Progenitor cell of endocrine pancreas (in vitro differentiated cells): ENCODE measurements at places on chromosomes 5 and 9.

- no peak for DNase-seq
Observed at GRCh38 chr5:135718151-135718550, 116.3 kb upstream of the SLC25A48 start.

GRCh38 chr5:1380011-1380817, 35.3 kb upstream of the CLPTM1L start:
- peak; percentile 46 for DNase-seq

DNA sequence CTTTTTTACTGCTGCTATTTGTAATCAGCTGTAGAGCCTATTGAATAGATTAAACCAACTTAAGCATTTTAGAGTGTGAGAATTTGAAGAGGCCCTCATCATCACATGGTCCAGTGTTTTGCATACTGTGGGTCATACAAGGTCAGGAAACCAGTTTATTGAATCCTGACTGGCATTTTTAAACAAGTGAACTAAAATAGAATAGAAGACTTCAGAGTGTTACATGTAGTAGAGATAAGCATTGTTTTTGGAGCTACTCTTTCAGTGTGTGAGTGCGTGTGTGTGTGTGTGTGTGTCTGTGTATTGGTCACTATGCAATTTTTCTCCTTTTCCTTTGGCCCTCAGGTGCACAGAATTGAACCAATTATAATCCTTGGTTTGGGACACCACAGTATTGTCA, 114.4 kb downstream of the SLC28A3 start:
- no peak for DNase-seq

GRCh38 chr5:96903300-96903699, 27.0 kb downstream of the ERAP2 start:
- no peak for DNase-seq

GRCh38 chr5:3943859-3944258, 348.2 kb downstream of the IRX1 start:
- no peak for DNase-seq

GRCh38 chr9:133137451-133138231, 16.6 kb upstream of the RALGDS start:
- no peak for DNase-seq

DNA sequence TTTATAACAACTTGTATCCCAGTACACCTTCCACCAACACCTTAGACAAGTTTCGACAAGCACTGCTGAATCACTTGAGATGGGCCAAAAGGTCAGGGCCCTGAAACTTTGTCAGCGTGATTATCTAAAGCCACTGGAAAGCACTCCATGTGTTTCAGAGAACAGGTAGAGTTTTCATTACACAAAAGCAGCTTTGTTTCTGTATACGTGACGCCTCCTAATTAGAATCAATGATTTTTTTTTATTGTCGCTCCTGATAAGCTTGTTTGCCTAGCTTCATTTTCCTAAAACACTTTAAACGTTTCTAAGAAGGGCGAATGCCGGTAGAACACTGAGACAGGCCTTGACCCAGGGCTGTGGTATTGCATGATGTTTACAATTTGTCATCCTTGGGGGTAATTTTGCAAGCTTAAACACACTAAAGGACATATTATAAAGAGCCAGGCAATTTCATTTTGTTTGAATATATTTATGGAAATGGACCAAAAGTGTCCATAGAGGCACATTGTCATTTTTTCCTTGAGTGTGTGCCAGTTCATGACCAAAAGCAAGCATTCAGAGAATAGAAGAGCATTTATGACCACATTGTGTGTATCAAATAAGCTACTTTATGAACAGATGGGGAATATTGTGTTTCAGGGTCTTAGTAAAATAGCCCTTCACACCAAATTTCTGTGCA, 193.6 kb downstream of the GLIS3 start:
- no peak for DNase-seq

- no peak for DNase-seq
Observed at GRCh38 chr5:81156732-81157131, 76.4 kb upstream of the CKMT2 start.

DNA sequence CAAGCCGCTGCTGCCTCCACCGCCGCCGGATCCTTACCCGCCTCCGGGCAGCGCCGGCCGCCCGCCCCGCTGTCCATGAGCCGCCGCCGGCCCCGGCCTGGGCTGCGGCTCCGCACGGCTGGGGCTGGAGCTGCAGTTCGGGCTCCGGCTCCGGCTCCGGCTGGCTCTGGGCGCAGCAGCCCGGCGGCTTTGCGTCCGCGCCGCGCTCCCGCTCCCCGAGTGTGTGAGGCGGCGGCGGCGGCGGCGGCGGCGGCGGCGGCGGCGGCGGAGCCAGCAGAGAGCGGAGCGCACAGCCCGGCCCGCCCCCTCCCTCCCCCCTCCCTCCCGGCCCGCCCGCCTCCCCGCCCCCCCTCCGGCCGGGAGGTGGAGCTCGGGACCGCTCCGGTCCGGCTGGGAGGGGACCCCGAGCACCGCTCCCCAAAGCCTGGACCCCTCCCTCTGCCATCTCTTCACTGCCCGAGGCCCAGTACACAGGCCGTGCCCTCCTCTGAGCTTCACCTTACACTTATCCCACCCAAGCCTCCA, at the start of gene PCDH1:
TSS of gene PCDH1 (minus strand) at position 225 of the 525 bp plus-strand sequence. CDS start at position 77, 148 bp downstream.
- peak; percentile 36 for DNase-seq

- DNase-seq: no peak
Observed at GRCh38 chr5:72633649-72634048, 126.4 kb upstream of the ZNF366 start.

DNA sequence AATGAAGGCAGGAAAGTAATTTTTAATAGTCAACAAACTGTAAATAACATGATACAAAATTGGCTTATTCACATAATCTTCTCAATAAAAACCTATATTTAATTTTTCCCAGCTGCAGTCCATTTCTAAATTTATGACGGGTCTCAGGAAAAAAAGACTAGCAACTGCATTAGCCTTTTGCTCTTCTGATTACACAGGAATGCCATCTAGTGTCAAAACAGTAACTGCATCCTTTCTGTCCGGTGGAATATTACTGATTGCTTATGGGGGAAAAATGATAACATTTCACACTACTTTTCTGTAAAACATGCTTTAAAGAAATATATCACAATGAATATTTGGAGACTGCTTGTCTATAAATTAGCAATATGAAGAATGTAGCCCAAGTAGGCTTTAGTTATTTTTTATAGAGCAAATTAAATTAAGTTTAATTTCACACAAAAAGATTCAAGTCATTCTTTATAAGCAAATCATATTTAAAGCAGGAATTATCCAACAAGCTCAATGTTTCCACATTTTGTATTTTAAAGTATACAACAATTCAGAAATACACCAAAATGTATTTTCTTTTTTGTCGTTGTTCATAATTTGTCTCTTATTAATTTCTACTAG, 534.7 kb downstream of the CDH10 start:
- DNase-seq: no peak

GRCh38 chr5:178117923-178118701, 4.8 kb downstream of the N4BP3 start:
- no peak for DNase-seq

- no peak for DNase-seq
Observed at GRCh38 chr9:130666393-130667119, 2.2 kb downstream of the PRDM12 start.

DNA sequence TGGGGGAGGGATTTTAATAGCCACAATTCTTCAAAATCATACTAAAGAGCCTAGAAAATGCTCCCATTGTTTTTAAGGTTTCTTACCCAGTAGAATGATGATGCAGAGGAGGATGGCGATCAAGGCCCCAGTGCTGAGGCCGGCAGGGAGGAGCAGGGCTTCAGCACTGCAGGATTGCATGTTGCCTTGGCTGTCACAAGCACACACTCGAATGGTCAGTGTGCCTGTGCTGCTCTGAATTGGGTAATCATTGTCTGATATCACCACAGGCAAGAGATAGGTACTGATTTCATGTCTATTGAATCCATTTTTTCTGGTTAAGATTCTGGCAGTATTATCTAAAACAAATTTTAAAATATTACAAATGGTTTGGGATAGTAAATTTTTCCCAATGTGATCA, 153.3 kb downstream of the CDH10 start:
- no peak for DNase-seq

DNA sequence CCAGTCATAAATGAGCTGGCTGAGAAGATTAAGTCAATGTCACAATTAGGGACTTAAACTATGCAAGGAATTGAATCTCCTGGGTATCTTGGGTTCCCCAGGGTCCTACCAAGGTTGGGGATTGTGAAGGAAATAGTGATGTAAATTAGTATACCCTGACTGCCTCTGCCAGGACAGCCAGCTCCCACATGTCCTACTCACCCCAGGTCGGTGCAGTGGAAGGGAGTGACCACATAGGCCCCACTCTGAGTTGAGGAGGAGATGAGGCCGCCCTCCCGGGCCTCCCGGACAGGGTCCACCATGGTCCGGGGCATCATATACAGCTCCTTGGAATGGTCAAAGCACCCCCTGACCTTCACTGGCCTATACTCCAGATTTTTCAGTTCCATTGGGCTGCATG, 2.7 kb downstream of the SURF1 start:
- no peak for DNase-seq

- no peak for DNase-seq
Observed at GRCh38 chr5:78627766-78628165, 20.8 kb downstream of the LHFPL2 start.

- DNase-seq: no peak
Observed at GRCh38 chr9:115046199-115046598, 71.8 kb downstream of the TNC start.

DNA sequence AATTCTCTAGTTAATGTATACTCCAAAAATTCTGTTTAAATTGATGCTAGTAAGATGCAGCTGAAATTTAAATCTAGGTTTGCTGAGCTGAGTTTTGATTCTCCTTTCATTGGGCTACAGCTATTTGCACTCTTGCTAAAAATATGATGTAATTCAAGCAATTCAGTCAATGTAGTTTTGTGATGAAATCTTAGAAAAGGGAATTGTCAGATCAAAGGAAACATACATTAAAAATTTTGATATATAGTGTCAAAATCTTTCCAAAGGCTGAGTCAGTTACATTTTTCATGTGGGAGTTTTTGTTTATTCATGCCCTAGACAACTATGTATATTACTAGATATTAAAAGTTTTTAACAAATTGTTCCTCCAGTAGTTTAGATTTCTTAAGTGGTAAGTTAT, 334.9 kb upstream of the DAB2 start:
- DNase-seq: no peak

GRCh38 chr5:24183981-24184380, 460.8 kb downstream of the CDH10 start:
- DNase-seq: no peak

DNA sequence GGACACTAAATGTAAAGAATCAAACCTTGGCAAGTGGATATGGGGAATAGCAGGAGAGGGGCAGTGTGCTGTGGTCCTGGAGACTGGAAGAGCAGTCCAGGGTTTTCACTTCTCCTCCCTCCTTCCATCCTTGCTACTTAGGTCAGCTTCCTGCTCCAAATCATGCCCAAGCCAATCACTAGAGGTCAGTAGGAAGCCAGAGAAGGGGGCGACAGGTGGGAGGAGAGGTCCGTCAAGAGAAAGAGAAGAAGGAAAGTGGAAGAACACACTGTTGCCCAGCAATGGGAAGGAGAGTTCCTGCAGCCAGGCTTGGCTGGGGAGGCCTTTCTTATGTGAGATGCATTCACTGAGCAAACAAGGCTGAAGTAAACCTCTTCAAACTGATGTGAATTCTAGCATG, 289.6 kb downstream of the DTWD2 start:
- no peak for DNase-seq

DNA sequence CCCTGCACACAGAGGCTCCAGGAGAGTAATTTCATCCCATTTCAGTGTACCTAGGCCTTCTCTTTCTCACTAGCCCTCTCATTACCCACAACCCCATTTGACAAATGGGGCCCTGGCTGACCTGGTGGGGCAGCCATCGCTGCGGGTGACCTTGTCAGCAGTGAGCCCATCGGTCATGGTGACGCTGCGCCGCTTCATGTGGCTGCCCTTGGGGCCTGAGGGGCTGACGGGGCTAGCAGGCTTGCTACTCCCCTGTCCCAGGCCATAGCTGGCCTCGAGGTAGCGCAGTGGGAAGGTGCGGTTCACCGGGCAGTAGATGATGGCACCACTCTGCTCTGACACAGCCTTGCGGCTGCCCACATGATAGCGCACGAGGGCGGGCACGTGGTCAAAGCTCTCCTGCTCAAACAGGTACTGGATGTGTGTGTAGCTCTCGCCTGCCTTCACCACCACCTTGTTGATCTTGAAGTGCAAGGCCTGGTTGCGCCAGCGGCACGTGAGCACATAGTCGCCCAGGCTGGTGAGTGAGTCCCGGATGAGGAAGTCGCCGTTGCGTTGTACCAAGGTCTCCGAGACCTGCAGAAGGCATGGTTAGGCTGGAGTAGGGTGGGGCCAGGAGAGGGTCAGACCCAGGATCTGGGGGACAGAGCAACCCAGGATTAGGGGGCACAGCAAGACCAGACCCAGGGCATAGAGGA, 14.1 kb upstream of the TOR2A start:
- no peak for DNase-seq

DNA sequence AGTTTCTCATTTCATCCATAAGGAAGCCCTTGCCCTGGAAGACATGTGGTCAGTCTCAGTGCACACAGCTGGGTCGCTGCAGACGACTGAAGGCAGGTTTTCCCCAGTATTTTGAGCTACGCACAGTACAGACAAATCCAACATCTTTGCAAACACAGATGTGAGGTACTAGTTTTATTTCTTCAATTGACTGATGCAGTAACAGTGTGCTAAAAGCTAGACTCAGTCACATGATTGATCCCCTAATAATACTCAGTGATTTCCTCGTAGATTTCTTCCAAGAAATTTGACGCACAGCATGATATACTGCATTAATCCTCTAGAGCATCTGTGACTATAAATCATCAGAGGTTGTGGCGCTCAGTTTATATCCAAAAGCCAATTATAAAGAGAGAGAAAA, 346.1 kb downstream of the DIRAS2 start:
- no peak for DNase-seq

GRCh38 chr9:96500696-96501632, 51.0 kb downstream of the HABP4 start:
- no peak for DNase-seq

GRCh38 chr9:114524247-114524681, 19.0 kb upstream of the WHRN start:
- DNase-seq: no peak

DNA sequence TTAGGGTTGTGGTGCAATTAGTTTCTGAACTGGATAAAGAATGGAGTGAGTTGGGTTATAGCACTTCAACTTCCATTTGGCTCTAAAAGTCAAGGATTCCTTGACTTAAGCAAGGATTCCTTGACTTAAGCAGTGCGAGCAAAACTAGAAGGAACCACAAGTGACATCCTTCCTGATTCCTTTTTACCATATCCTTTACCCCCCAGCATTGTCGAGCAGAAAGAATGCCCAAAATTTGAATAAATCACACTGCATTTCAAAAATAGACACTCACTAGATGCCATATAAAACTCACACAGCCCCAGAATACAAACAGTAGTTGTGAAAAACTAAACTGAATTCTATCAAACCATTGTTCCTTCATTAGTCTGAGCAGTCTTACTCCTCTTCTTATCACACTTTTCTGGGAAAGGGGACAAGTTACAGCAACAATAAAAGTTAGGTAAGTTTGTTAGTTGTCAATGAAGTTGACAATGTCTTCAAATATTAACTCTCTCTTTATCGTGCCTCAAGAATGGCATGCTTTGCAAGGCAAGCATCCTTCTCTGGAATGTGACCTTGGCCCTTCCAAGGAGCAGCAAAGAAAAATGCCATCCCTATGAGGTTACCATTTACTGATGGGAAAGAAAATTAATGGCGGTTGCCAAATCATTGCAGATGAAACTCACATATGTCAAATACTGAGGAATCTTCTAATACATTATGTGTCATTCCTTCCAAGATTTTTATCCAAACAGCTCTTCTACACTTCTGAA, 273.3 kb upstream of the ANKRD55 start:
- no peak for DNase-seq

GRCh38 chr5:122756264-122756911, 18.5 kb upstream of the SNX2 start:
- no peak for DNase-seq

GRCh38 chr9:131697097-131697496, 42.8 kb downstream of the RAPGEF1 start:
- no peak for DNase-seq
